ENCODE measurements at places on chromosomes 6 and 20. TPM values are rescaled to one million over a fixed set of nuclear protein-coding genes. Genes with fewer than 3 reads are reported as not detected.

PROKR2 gene
- not detected for total RNA-seq

NKX2-4 gene
- total RNA-seq, result not detected

RAB44 gene
- total RNA-seq, result not detected

IL20RA gene
- total RNA-seq, result 0.57 TPM

ADGRB3 gene
- 0.32 TPM for total RNA-seq

DNA sequence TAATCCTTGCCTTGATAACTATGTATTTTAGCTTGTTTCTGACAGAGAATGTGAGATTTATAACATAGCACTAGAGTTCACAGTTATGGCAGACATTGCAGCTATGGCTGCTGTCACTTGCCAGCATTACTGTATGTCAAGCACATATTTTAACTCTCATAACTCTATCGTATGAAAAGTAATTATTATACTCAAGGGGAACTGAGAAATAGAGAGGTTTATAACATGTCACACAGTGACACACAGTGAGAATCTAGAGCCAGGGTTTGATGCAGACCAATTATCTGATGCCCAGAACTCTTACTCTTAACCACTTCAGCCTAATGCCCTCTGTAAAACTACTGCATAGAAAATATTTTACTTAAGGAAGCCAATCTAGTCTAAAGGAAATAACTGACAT, 1012.4 kb downstream of the GRIK2 start:
- DNase-seq, result no peak

- peak; percentile 95 for DNase-seq
Observed at GRCh38 chr20:5205348-5206210, 78.8 kb downstream of the CDS2 start.

DNA sequence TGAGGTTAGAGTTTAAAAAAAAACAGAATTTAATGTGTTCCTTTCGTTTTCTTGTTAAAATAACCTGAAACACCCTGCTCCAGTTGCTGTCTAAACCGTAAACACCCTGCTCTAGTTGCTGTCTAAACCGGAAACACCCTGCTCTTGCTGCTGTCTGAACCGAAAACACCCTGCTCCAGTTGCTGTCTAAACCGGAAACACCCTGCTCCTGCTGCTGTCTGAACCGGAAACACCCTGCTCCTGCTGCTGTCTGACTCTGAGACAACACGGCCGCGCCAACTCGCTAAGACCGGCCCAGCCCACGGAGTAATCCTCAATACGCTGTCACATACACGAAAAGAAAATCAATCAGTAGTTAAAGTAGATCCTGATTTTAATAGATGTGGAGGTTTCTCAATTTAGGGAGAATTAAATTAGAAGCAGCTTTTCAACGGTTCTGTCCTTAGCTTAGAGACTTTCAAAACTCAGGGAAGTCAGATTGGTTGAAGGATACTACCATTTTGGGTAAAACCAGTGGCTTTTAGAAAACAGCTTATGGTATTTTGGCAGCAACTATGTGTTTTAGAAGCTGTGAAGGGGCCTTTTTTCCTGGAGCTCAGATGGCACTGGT, 98.3 kb downstream of the RAMACL start:
- DNase-seq, result no peak

- DNase-seq, result no peak
Observed at GRCh38 chr20:12700701-12701100, 308.1 kb upstream of the SPTLC3 start.

- DNase-seq, result no peak
Observed at GRCh38 chr6:142443532-142443931, 141.7 kb downstream of the ADGRG6 start.
